ENCODE measurements at places on chromosomes 16 and 17. TPM values are rescaled to one million over a fixed set of nuclear protein-coding genes. Genes with fewer than 3 reads are reported as not detected.

GRCh38 chr17:21210411-21211076 is 3.4 kb downstream of the TMEM11 start:
- DNase-seq: no peak

DNA sequence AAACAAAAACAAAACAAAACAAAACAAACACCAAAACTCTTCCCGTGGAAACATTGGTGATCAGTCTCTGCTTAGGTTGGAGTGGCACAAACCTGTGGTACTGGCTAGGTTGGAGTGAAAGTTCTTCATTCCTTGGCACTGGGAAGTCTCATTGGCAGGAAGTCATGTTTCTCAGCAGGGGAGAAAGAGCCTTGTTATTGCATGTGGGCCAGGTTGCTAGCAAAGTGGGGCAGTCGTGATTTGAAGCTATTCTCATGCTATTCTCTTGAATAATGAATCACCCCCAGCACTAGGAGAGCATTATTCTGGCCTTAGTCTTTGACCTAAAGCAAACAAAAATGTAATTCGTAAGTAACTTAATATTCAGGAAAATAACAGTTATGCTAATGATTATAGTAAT is 24.3 kb upstream of the B4GALNT2 start:
- no peak for DNase-seq

DNA sequence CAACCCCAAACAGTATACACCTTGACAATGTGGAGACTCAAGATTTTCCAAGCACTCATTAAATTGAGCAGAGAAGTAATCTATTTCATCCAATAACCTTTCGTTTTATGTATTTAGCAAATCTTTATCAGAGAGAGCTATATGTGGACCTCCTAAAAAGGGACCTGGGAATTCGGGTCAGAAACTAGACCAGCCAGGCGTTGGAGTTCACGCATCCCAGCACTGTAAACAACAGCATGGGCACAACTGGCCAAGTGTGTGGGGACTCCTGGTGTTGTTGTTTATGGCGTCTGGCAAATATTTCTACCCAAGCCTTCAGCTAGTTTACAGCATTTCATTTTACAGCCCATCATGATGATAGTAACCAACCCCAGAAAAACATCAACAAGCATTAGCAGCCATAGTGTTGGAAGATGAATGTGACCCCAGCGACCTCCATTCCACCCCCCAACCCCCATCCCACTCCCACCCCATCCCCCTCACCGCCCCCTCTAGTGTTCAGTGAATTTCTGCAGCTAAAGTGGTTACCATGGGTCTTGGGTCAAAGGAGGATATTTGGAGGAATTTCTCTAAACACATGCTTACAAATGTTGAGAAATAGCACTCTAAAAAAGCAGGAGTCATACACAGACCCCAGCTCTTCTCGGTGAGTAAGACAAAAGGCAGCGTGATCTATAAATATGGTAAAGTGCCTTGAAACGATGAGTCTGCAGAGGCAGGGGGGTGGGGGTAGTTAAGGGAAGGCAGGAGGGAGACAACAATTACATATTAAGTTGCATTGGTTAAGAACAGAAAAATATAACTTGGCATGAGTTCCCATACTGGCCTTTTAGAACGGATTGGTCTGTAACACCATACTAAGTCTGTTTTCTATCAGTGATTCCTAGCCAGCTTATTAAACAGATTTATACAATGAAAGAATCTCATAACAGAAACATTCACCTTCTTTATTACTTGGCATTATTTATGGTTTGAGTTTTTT is 91.4 kb upstream of the TBX2 start:
- DNase-seq: no peak

GRCh38 chr17:53942898-53943297 is 120.2 kb downstream of the KIF2B start:
- no peak for DNase-seq

GRCh38 chr16:11780991-11781680 is 15.9 kb downstream of the ZC3H7A start:
- DNase-seq: no peak

DNA sequence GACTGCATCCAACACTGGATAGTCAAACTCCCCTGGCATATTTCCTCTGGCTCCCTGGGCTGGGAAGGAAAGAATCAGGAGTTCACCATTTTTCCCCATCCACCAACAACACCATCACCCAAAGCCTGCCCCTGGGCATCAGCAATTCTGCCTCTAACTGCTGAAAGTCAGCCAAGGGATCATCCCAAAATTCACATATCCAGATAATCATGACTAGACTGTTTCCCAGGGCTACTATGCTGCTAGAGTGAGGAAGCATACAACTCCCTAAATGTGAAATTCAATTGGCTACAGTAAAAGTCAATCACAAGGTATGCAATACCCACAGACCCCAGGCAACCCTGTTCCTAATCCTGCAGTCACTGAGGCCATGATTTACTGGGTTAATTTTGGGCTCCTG is 230.6 kb downstream of the C16orf95 start:
- no peak for DNase-seq

DNA sequence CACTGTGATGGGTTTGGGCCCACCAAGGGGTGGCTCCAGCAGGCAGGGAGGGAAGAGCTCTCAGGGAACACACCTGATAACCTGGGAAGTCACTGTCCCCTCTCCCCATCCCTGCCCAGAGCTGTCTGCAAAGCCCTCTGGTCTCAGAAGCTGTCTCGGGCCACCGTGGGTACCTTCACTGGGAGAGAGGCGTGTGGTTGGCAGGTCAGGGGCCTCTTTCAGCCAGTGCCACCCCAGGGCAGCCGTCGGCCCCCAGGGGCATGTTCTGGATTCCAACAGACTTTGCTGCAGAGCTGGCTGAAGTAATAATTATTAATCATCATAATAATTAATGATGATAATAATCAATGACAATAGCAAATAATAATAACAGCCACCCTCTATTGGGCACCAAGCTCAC is 21.1 kb downstream of the MGAT5B start:
- DNase-seq: no peak

DNA sequence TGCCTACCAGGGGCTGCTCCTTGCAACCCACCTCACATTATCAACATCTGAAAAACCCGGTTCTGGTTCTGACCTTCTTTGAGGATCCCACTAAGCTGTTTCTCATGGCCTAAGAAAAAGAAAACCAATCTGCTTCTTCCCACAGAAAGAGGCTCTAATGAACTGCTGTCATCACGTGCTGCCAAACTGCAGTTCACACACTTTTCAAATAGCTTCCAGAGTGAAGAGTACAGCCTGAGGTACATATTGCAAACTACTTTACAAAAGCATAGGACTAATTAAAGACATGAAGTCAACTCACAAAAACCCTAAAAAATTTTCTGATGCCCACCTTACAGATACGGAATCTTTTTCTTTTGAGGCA is 36.7 kb downstream of the SMG6 start:
- no peak for DNase-seq

DNA sequence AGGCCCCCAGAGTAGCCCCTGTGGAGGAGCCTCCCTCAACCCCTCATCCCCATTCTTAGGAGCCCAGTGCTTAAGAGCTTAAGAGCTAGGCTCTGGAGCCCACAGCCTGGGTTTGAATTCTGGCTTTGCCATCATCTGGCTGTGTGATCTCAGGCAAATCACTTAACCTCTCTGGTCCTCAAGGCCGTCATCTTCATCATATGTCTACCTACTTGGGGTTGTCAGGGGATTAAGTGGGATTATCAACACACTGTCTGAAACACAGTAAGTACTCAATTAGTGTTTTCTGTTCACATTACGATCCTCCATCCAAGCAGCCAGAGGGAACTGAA is 4.8 kb downstream of the SREBF1 start:
- DNase-seq: no peak

GRCh38 chr17:81537343-81537855 is 9.2 kb downstream of the FSCN2 start:
- no peak for DNase-seq

DNA sequence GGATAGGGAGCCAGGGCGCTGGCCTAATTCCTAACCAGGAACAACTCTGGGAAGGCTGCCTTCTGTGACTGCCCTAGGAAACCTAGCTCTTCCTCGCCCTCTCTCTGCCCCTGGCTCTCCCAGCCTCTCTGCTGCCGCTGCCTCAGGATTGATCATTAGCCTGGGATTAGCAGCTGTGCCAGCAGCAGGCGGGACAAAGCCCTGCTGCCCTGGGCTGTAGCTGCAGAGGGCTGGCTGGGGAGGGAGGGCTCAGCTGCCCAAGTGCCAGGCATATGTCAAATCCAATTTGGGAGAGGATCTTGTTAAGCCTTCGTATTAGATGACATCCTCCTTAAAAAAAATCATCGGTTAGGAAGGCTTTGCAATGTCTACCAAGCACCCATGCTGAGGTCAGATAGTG is 144.8 kb upstream of the CCL2 start:
- no peak for DNase-seq

DNA sequence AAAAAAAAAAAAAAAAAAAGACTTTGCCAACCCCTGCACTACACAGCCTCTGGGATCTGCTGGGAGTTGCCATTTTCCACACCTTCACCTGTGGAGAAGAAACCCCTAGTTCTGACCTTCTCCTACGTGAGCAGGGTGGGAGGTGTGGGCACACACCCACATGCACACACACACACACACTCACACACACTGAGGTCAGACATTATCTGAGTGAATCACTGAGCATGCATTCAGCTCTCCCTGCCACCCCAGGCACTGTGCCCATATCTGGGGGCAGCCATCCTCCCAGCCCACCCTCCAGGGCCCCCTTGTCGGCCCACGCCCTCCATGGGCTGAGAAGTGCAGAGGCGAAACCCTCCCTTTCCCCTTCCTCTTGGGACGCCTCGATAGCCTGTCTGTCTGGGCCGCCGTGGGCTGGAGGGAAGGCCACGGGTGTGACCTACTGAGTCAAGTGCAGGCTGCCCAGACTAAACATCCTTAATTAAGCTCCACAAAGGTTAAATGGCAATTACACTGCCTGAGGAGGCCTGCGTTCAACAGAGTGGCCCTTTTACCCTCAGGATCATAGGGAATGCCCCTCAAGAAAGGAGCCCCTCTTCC is 143.8 kb downstream of the C16orf95 start:
- no peak for DNase-seq

DNA sequence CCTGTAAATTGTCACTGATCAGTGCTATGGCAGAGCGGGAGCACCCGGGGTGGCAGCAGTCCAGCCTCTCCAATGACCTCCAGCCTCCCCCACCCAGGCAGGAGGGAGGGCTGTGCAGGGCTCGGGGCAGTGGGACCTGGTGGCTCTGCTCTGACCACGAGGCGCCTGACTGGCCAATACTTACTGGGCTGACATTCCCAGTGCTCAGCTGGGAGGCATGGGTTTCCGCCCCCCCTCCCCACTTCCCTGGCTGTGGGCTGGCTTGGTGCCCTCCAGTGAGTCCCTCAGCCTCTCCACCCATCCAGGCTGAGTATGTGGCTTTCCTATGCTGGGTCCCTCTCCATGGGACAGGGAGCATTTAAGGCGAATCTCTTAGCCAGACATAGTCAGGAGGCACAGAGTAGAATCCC is 2.7 kb downstream of the SOCS3 start:
- no peak for DNase-seq

DNA sequence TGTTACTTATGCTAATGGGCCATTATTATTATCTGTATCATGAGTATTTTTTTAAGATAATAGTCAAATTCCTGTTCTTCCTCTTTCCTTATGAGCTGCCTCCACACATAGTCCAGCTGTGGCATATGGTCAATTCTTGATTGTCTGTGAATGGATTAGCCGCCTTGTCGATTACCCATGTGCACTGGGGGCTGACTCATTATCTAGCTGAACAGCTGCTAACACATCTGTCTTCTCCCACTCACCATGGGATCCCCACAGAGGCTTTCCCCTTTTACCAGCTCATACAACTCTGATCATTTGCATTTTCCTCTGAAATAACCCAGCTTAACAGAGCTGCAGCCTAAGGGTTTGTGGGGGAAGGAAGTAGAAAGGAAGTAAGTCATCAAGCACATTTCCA is 915.0 kb downstream of the CDH11 start:
- DNase-seq: no peak

GRCh38 chr17:50482110-50482509 is 3.5 kb downstream of the RSAD1 start:
- DNase-seq: no peak

- no peak for DNase-seq
Observed at GRCh38 chr16:74501484-74502478, 80.5 kb upstream of the CLEC18B start.

DNA sequence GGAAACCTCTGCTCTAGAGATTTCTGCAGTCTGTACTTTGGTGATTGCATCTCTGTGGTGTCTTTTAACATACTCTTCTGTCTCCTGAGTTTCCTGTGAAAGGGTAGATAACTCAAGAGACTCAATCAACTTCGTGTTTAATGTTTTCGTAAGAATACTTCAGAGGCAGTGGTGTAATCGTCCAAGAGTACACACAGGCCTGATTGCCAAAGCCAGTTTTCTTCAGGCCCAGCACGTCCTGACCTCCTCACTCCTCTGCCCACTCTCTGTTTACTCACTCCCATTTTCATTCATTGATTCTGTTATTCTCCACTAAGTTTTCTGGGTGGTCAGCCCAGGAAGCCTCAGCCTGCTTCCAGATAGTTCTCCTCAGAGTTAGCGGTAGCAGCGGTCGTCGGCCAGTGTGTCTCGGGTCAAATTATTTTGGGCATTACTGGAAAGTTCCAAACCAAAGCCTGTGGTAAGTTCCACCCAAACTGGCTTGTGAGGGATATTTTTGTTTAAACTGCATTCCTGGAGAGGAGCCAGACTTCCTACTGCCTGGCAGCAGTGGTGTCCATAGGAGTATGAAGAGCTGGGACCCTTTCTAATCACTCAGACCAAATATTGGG is 293.2 kb downstream of the WWOX start:
- DNase-seq: no peak

DNA sequence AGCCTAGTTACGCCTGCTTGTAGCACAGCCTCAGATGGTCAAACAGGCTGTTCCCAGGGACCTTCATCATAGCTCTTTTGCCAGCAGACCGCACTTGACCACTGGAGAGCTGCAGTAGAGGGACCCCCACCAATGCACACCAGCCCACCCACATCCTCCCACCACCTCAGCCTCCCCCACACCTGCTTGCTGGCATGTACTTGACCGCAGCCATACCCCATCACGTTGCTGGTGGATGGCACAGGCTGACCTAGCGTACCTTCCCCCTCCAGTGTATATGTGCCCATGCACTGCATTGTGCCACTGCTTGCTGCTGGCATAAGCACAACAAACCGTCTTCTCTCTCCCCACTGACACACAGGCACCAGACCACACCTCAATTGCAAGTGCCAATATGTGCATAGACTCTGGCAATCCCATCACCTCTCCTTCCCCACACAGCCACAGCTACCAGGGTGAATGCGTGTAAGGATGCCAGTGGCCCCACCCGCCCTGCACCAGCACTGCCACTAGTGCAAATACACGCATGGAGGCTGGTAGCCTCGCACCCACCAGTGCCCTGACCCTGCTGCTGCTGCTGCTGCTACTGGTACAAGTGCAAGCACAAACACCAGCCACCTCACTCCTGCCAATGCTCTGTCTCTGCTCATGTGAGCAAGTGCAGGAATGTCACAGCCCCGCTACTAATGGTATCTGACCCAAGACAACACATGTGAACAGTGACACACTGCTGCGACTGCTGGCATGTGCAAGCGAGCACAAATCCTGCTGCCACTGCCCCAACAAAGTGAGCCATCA is 1377.6 kb downstream of the CDH11 start:
- DNase-seq: no peak

LHX1 gene
- polyA plus RNA-seq: not detected

CLEC18A gene
- 0.42 TPM for polyA plus RNA-seq

ZNF652 gene
- polyA plus RNA-seq: 16.2 TPM

LPO gene
- polyA plus RNA-seq: 0.03 TPM

KRTAP9-4 gene
- polyA plus RNA-seq: not detected

ASGR2 gene
- 754 TPM for polyA plus RNA-seq
